Endothelial cell (in vitro differentiated cells): ENCODE measurements at places on chromosomes 1 and 21.
A peak's percentile ranks its signal among the peaks of the same experiment; 100 is the strongest.

GRCh38 chr1:9093581-9093980 is 24.1 kb upstream of the SLC2A5 start:
- DNase-seq, result no peak

GRCh38 chr1:152783095-152783494 is 3.0 kb upstream of the LCE1E start:
- no peak for DNase-seq

- DNase-seq, result no peak
These were observed 49.1 kb upstream of the EPS8L3 start for GRCh38 chr1:109812691-109813393.

- no peak for DNase-seq
These were observed 3.9 kb downstream of the C1orf198 start for GRCh38 chr1:230864441-230864840.

- peak; percentile 67 for DNase-seq
These were observed 1.4 kb downstream of the IER5 start for GRCh38 chr1:181089676-181090544.

GRCh38 chr1:108691128-108691941 is 775 bp upstream of the PRPF38B start:
- DNase-seq, result no peak

- no peak for DNase-seq
These were observed 56.2 kb downstream of the ENAH start for GRCh38 chr1:225596736-225597135.

- DNase-seq, result no peak
These were observed 118.0 kb downstream of the NME7 start for GRCh38 chr1:169249611-169250010.

DNA sequence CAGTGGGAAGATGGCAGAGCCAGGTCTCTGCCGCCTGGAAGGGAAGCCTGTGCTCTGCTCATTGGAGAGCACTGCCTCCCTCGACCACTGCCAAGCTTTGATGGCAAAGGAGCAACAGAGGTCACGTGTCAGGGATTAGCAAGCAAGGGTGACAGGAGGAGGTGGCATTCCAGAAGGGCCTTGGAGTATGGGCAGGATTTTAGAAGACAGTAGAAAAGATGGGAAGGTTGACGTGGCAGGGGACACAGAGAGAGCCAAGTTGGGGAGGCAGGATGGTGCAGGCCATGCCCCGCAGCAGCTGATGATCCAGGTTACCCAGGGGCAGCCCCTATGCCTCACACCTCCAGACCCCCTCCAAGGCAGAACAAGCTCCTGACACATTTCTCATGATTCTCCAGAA is 21.9 kb upstream of the LBR start:
- DNase-seq, result no peak

DNA sequence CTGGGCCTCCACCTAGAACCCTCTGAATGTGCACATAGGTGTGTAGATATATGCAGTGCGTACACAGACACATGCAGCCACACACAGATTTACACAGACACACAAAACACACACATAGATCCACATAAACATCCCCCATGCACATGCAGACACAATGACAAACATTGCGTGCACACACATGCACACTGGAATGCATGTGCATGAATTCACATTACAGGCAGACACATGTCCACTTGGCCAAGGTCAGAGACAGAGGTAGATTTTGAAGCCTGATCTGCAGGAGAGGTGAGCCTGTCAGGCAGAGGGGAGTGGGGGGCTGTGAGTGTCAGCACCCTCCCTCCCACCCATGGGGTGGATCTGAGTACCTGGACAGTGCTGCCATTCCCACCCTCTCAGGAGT is 338.5 kb downstream of the PTPRU start:
- DNase-seq, result no peak

DNA sequence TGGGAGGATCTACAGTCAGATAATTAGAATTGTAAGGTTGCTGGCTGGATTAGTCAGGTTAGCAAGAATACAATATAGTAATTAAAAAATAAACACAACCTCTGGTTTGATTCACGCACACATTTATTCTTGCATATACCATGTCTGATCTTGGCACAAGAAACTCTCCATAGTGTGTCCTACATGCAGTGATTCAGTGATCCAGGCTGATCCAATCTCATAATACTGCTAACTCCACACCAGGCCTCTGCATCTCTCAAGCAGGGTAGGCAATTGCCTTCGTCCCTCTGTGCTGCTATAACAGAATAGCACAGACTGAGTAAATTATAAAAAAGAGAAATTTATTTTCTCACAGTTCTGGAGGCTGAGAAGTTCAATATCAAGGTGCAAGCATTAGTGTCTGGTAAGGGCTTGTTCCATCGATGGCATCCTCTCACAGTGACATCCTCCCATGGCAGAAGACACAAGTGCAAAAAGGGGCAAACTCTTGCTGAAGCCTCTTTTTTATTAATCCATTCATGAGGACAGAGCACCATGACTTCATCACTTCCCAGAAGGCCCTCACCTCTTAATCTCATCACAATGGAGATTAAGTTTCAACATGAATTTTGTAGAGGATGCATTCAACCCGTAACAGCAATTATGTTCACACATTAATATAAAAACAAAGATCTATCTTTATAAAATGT is 741.0 kb upstream of the NCAM2 start:
- DNase-seq, result no peak
